ENCODE measurements at places on chromosomes 7 and 10.

DNA sequence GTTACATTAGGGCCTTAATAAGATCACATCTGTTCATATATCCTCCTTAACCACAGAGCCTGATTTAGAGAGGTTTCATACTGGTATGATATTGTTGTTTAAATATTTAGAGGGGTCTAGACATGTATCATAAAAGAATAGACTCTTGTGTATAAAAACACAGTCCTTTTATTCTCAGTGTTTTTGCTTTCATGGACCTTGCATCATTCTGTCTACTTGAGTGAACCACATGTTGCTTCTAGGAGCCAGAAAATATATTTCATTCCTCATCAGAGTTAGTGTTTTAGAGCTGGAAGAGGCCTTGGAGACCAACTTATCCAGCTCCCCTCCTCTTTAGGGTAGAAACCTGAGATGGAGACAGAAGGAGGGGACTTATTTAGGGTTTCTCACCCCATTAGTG, 312.8 kb downstream of the LRMDA start:
- no peak for DNase-seq

DNA sequence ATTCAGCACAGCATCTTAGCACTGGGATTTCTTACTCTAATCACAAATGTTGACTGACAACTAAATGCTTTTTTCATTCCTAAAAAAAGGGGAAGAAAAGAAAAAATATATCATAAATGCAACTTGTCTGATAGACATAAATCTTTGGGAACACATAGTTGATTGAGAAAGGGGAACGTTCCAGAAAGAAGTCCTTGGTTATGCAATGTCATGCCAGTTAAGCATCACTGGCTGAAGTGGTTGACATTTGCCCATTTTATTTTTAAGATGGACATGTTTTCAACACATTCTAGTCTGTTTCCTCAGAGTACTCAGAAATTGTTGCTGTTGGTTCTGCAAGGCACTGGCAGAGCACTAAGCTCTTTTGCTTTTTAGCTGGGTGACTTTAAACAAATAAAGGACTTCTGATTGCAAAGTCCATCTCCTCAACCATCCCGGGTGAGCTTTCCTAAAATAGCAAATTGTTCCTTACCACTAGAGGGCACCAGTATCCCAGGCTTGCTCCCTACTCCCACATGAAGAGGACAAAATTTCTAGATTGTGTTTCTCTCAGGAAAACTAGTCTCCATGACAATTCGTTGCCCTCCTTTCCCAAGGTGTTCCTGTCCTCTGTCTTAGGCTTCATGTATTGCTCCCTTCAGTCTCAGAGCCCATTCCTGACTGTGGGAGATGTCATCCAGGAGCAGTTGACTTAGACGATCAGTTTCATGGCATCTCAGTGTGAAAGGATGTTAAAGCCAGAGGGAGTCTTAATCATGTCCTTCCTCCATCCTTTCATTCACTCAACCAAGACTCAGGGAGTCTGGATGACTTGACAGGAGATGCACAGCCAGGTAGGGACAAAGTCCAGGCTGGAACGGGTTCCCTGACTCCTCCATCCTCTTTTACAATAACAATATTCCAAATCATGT, 23.9 kb downstream of the OPALIN start:
- no peak for DNase-seq

DNA sequence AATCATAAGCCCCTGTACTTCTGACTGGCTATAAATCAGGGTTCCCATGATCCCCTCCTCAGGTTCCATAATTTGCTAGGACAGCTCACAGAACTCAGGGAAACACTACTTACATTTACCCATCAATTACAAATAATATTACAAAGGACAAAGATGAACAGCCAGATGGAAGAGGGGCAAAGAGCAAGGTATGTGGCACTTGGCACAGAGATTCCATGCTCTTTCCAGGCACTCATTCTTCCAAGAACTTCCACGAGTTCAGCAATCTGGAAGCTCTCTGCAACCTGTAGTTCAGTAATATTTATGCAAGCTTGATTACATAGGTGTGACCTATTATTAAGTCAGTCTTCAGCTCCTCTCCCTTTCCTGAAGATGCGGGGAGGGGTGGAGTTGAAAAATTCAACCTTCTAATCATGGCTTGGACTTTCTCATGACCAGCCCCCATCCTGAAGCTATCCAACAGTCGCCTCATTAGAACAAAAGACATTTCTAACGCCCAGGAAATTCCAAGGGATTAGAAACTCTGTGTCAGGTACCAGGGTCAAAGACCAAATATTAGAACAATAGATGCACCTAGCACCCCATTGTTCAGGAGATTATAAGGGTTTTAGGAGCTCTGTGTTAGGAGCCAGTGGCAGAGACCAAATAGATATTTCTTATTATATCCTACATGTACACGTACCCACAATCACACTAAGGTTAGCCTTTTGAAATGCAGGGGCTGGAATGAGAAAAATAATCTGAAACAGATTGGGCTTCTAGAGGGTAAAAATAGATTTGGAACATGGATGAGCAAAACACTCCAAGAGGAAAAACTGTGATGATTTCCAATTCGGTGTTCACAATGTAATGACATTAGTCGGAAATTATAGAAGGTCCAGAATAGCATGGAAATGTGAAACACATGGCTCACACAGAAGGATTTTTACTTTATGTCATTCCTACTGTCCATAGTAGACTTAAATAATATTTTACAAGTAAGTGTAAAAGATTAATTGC, 7.0 kb downstream of the ANKMY2 start:
- no peak for DNase-seq

GRCh38 chr10:485776-486175, 203.7 kb downstream of the DIP2C start:
- DNase-seq: no peak

GRCh38 chr10:24938076-24938475, 14.3 kb downstream of the PRTFDC1 start:
- no peak for DNase-seq

- DNase-seq: no peak
Observed at GRCh38 chr10:4754143-4754542, 71.9 kb upstream of the AKR1E2 start.

- no peak for DNase-seq
Observed at GRCh38 chr7:44156453-44157010, 15.4 kb upstream of the MYL7 start.

DNA sequence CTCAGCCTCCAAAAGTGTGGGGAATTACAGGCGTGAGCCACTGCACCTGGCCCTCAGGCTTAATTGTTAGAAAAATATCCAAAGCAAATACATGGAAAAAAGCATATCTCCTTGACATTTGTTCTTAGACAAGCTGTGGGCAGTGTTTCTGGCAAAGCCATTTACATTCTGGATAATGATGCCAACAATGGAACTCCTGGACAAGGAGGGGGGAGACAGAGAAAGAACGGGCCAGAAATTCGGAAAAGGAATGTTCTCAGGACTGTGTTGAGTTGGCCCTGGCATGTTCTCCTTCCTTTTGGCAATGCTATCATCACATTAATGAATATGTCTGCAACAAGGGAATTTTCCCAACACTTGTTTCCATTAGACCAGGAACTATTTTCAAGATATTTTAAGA, 88.7 kb downstream of the UBE2H start:
- no peak for DNase-seq

GRCh38 chr10:115772606-115773005, 500.4 kb downstream of the GFRA1 start:
- DNase-seq: no peak

GRCh38 chr7:148590471-148590870, at the start of gene C7orf33:
Gene C7orf33, plus strand, starts transcription at chr7:148590766. Its CDS starts 160 bp downstream, at chr7:148590926.
- DNase-seq: no peak

DNA sequence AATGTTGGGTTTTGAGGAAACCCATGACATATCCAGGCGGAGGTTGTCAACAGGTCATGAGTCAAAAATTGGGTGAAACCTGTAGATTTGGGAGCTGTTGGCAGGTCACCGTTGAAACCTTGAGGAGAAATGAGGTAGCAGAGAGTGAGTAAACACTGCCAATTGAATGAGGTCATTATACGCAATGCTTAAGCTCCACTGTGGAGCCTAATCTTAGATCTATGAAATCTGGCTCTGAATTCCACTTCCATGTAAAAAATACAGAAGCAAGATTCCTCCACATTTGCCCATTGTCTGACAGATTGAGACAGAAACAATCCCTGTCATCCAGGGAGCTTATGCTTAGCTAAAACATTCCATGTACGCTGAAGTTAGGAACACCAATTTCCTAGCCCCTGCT, 76.0 kb upstream of the IL6 start:
- no peak for DNase-seq

GRCh38 chr10:5666008-5666840, at the start of gene ASB13:
Gene ASB13, minus strand, starts transcription at chr10:5666595. Its CDS starts 44 bp downstream, at chr10:5666551.
- no peak for DNase-seq

- no peak for DNase-seq
Observed at GRCh38 chr7:112395411-112395810, 54.8 kb upstream of the IFRD1 start.

GRCh38 chr10:65176994-65177393, 1655.8 kb downstream of the REEP3 start:
- no peak for DNase-seq
